ENCODE measurements at places on chromosomes 5 and 9. TPM values are rescaled to one million over a fixed set of nuclear protein-coding genes. Genes with fewer than 3 reads are reported as not detected.

TRIM14 gene
- total RNA-seq: 0.95 TPM

SLC46A2 gene
- total RNA-seq: not detected

NXNL2 gene
- 0.98 TPM for total RNA-seq

PCDHB16 gene
- 0.69 TPM for total RNA-seq

GALNT12 gene
- total RNA-seq: 0.43 TPM

All from dermis lymphatic vessel endothelial cell (primary cell).